ENCODE measurements at places on chromosomes 1 and 21. TPM values are rescaled to one million over a fixed set of nuclear protein-coding genes. Genes with fewer than 3 reads are reported as not detected.

UBL4B gene
- not detected for total RNA-seq

DNA sequence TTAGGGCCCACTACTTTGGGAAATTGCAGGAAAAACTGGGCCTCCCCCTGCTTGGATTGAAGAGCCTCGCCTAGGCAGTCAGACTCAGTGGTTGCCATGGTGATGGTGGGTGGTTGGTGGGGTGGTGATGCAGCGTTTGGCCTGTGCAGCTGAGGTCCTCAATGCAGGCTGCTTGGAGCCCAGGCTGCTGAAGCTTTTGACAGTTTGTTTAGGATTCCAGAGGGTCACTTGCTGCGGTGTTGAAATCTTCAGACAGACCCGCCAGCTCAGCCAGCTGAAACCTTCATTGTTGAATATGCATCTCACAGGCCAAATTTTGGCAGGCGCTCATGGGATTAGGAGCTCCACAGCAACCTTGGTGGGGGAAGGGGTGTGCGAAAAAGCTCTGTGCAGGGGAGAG lies 67.9 kb downstream of the CACNA1E start:
- no peak overlapping the region for H3K27ac ChIP-seq
- H3K27me3 ChIP-seq: peaks cover 99% of the 10 kb centered on the region
- DNase-seq: no peak
- no peaks in the 10 kb centered on the region for H3K4me1 ChIP-seq
- H3K36me3 ChIP-seq: no peaks in the 10 kb centered on the region
- no peak overlapping the region for H3K4me3 ChIP-seq

GRCh38 chr1:194293851-194294405 lies 1107.5 kb upstream of the B3GALT2 start:
- H3K4me1 ChIP-seq: no peaks in the 10 kb centered on the region
- no peak for DNase-seq
- no peaks in the 10 kb centered on the region for H3K27me3 ChIP-seq
- no peaks in the 10 kb centered on the region for H3K36me3 ChIP-seq
- H3K4me3 ChIP-seq: no peak overlapping the region

NPPA gene
- 1,100 TPM for total RNA-seq

- peaks cover 95% of the 10 kb centered on the region for H3K4me1 ChIP-seq
- H3K4me3 ChIP-seq: peak overlapping the region; percentile 29
These were observed 3.9 kb downstream of the C1orf198 start for GRCh38 chr1:230864441-230864840.

GRCh38 chr1:178621822-178622221 lies 103.2 kb upstream of the RALGPS2 start:
- no peak for DNase-seq
- H3K4me3 ChIP-seq: no peak overlapping the region

- peak overlapping the region; percentile 82 for H3K27ac ChIP-seq
- peaks cover 53% of the 10 kb centered on the region for H3K4me1 ChIP-seq
- no peak overlapping the region for H3K4me3 ChIP-seq
- no peaks in the 10 kb centered on the region for H3K27me3 ChIP-seq
These were observed 14.5 kb downstream of the ICMT start for GRCh38 chr1:6221210-6221784.

- peak overlapping the region; percentile 95 for H3K27ac ChIP-seq
- H3K36me3 ChIP-seq: peaks cover 84% of the 10 kb centered on the region
- no peaks in the 10 kb centered on the region for H3K27me3 ChIP-seq
- no peak for DNase-seq
- H3K4me3 ChIP-seq: peak overlapping the region; percentile 3
- H3K4me1 ChIP-seq: peaks cover 100% of the 10 kb centered on the region
These were observed 26.1 kb downstream of the PALMD start for GRCh38 chr1:99672038-99672437.

GRCh38 chr1:167086033-167086432 lies 4.1 kb downstream of the GPA33 start:
- peaks cover 14% of the 10 kb centered on the region for H3K27me3 ChIP-seq
- no peak overlapping the region for H3K4me3 ChIP-seq
- H3K27ac ChIP-seq: no peak overlapping the region

KRTAP21-2 gene
- total RNA-seq: not detected

IRF6 gene
- 43.3 TPM for total RNA-seq

DNA sequence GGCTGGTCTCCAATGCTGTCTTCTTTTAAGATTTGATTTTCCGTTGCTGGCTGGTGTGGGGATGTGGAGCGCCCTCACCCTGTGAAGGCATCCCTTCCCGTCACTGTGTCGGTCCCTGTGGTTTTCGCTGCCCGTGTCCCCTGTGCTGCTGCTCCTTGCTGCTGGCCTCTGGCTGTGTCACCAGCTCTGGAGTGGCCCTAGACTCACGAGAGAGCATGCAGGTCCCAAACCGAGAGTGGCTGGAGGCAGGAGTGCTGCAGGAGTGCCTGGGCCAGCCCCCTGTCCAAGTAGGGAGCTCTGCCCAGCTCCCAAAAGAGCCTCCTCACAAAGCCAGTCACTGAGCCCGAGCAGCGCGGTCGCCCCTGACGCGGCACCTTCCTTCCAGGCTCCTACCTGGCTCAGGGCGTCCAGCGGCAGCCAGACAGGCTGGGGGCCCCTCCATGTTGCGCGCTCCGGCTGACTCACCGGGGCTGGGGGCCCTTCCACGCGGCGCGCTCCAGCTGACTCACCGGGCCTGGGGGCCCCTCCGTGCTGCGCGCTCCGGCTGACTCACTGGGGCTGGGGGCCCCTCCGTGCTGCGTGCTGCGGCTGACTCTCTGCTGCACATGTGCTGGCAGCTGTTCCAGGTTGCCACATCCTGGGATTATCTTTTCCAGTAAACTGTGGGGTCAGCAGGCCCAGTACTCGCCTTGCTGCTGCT lies 106.7 kb upstream of the COL6A1 start:
- H3K27me3 ChIP-seq: peaks cover 60% of the 10 kb centered on the region
- DNase-seq: no peak
- H3K4me3 ChIP-seq: no peak overlapping the region
- H3K36me3 ChIP-seq: no peaks in the 10 kb centered on the region

GRCh38 chr21:33265664-33266049 lies 510 bp upstream of the IL10RB start:
- peak overlapping the region; percentile 95 for H3K4me3 ChIP-seq
- peak; percentile 50 for DNase-seq
- peak overlapping the region; percentile 90 for H3K27ac ChIP-seq
- H3K36me3 ChIP-seq: peaks cover 26% of the 10 kb centered on the region
- H3K4me1 ChIP-seq: peaks cover 31% of the 10 kb centered on the region
- no peaks in the 10 kb centered on the region for H3K27me3 ChIP-seq

DNA sequence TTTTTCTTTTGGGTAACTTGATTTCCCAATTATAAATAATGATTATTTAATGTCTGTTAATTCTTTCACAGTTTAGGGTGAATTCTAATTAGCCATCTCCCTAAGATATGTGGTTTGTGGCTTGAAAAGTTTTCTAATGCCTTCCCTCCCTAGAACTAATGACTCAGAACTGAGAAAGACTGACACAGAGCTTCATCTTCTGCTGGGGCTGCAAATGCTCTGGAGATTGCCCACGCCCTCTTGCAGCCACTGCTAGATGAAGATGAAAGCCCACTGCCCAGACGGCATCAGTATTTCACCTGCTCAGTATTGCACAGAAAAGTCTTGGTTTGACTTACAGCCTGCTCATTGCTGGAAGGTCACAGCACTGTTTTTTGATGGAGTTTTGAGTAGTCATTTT lies 101.5 kb downstream of the ST6GALNAC3 start:
- H3K27me3 ChIP-seq: no peaks in the 10 kb centered on the region
- no peaks in the 10 kb centered on the region for H3K4me1 ChIP-seq
- H3K27ac ChIP-seq: no peak overlapping the region
- no peak overlapping the region for H3K4me3 ChIP-seq

CLDN17 gene
- not detected for total RNA-seq

OR11L1 gene
- total RNA-seq: not detected

DNA sequence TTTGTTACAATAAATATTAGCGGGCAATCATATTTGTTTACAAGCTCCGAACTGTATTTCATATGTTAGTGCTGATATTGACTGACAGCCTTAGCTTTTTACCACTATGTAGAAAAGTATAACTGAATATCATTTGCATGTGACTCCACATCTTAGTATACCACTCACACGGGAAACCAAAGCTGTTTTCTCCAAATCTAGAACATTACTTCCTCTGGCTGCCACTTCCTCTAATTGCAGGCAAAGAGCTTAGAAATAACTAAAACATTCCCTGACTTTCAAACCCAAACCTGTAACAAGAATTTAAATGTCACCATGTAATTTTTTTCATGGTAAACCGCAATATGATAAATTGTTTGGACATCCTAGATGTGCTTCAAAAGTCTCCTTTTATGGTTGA lies 174.7 kb downstream of the LBR start:
- H3K27me3 ChIP-seq: no peaks in the 10 kb centered on the region
- H3K4me1 ChIP-seq: no peaks in the 10 kb centered on the region
- no peak overlapping the region for H3K27ac ChIP-seq
- H3K36me3 ChIP-seq: no peaks in the 10 kb centered on the region

- peaks cover 29% of the 10 kb centered on the region for H3K36me3 ChIP-seq
- peak overlapping the region; percentile 82 for H3K4me3 ChIP-seq
- peak; percentile 65 for DNase-seq
- H3K27me3 ChIP-seq: no peaks in the 10 kb centered on the region
- H3K27ac ChIP-seq: peak overlapping the region; percentile 92
These were observed 1.3 kb downstream of the SMG5 start for GRCh38 chr1:156281281-156281680.

DNA sequence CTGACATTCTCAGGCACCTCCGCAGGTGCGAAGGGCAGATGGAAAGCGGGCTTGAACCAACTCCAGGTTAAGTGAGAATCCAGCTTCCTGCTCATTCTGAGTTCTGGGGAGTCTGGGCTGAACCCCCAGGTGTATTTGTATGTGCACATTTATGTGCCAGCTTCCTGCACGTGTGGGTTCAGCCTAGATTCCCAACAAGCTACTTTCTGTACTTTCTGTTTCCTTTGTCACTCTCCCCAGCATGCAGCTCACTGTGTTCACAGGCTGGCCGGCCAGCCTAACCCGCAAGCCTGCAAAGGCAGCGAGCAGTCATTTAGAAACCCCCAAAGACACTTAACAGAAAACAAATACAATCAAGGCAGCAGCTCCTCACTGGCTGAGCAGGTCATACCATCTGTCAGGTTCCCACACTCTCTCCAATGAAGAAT lies 1.3 kb upstream of the IL19 start:
- no peaks in the 10 kb centered on the region for H3K36me3 ChIP-seq
- peaks cover 22% of the 10 kb centered on the region for H3K27me3 ChIP-seq
- peak overlapping the region; percentile 35 for H3K4me3 ChIP-seq
- H3K27ac ChIP-seq: no peak overlapping the region
- DNase-seq: no peak
- no peaks in the 10 kb centered on the region for H3K4me1 ChIP-seq
